ENCODE measurements at places on chromosomes 16 and 17.
A peak's percentile ranks its signal among the peaks of the same experiment; 100 is the strongest.

DNA sequence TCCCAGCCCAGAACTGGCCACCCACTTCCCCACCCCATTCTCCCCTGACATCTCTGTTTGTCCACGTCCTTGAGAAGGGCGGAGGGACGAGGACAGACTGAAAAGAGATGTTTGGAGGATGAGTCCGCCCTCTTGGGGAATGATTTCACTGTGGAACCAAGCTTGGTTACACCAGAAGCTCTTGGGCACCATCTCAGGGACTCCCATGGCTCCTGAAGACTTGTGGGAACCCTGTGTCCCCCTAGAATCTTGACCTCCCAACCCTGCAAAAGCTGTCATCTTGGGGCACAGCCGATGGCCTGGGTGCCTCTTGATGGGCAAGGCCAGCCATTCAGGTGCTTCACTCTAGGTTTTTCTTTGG is 25.9 kb upstream of the LITAF start:
- DNase-seq: no peak

DNA sequence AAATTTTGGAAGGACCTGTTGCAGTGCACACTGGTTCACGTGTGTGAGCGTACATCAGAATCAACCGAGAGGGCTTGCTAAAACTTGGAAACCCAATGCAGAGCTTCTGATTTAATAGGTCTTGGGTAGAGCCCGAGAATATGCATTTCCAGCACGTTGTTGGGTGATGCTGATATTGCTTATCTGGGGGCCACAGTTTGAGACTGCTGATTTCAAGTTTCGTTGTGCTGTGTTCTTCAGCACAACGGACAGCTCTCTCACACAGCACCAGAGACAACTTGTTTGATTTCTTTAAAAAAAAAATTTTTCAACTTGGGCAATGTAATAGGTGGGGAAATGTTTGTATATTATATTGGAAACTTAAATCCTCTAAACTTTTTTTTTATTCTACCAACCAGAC is 9.4 kb downstream of the OR4D2 start:
- no peak for DNase-seq

GRCh38 chr16:31877876-31878642 is 4.5 kb downstream of the ZNF267 start:
- no peak for DNase-seq

DNA sequence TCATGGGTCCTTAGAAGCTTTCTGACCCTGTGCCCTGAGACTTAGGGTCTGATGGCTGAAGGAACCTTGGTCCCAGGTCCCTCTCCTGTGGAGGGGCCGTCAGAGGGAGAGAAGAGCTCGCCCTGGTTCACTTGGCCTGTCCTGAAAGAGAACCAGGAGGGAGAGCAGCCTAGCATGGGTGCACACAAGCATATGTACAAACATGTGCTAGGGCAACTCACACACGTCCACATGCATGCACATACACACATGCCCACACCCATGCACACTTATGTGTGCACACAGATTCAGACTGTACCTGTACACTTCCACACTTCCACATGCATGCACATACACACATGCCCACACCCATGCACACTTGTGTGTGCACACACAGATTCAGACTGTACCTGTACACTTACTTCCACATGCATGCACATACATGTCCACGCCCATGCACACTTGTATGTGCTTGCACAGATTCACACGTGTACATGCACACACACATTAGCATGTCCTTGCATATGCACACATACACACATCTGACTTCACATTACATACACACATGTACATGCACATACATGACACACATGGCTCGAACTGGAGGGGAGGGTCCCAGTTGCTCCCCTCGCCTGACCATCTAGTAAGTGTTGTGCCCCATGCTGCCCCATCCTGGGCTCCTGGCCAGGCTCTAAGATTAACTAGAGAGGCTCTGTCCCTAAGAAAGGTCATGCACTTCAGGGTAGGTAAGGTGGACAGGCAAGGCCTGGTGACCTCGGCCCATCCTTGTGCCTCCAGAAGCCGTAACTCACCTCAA is 122.0 kb downstream of the METRNL start:
- DNase-seq: no peak

- DNase-seq: no peak
Measured at GRCh38 chr17:48756830-48757251, 28.3 kb upstream of the HOXB13 start.

GRCh38 chr17:57645950-57646665 is 99.0 kb downstream of the CCDC182 start:
- no peak for DNase-seq

- peak; percentile 76 for DNase-seq
Measured at GRCh38 chr16:67326472-67327309, at the start of the genes KCTD19 and LRRC36. Gene KCTD19 (minus strand): TSS chr16:67326741. CDS start chr16:67326707, 34 bp downstream. Gene LRRC36 (plus strand): TSS chr16:67326815. CDS start chr16:67326863, 48 bp downstream.

DNA sequence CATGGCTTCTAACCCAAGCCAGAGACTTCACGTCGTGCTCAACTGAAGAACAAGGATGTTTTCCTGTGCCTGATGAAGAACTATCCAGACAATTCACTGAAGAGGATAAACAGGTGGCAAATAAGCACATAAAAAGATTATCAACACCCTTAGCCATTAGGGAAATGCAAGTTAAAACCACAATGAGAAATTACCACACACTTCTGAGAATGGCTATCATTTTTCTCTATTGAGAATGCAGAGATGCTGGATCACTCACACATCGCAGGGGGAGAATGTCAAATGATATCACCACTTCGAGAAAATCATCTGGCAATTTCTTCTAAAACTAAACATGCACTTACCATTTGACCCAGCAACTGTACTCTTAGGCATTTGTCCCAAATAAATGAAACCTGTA is 162.8 kb downstream of the IRX3 start:
- DNase-seq: no peak

GRCh38 chr17:4004517-4005295 is 40.5 kb upstream of the ATP2A3 start:
- DNase-seq: peak; percentile 65

DNA sequence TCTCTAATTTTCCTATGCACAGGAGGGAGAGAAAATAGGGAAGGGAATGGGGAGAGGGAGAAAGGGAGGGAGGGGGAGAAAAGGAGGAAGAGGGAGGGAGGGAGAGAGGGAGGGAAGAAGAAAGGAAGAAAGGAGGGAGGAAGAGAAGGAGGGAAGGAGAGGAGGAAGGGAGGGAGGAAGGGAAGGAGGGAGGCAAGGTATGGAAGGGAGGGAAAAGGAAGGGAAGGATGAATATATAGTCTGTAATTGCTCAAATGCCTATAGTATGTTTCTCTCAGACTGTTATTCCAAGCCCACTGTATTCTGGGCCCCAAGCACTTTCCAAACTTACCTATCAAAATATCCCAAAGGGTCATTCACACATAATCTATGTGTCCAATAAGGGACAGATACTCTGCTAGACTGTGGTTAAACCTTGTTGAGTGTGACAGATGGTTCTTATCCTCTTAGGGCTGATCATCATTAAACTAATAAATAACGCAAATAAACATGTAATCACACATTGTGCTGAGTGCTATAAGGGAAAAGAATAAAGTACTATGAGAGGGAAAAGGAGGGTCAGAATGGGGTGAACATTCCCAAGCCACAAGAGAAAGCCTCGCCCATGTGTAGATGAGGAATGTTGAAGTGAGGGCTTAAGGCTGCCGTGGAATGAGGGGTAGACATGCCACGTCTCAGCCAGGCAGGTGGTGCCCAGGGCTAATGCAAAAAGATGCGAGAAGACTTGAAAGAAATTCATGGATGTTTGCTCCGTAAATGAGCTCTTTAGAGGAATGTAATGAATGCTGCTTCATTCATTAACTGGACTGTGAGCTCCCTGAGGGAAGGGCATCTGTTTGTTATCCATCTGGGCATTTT is 30.6 kb downstream of the ASIC2 start:
- no peak for DNase-seq

DNA sequence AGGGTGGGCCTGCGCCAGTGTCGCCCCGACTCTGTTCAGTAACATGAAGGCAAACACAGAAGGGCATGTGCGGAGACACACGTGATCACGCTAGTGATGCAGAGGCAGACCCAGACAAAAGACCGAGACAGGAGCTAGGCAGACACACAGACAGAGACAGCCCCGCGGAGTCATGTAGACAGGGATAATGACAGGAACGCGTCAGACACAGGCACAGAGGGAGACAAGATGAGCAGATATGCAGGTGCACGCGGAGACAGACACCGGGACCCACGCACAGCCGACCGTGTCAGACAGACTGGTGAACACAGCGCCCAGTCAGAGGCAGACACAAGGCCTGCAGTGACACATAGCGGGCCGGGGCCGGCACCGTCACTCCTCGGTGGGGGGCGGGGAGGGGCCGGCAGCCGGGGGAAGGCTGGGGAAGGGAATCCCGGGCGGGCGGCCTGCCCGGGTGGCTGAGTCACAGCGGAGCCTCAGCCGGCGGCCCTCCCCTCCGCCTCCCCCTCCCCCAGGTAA is 7.4 kb downstream of the KDM6B start:
- peak; percentile 93 for DNase-seq

- DNase-seq: no peak
Measured at GRCh38 chr16:12798846-12799245, 4.8 kb downstream of the CPPED1 start.

DNA sequence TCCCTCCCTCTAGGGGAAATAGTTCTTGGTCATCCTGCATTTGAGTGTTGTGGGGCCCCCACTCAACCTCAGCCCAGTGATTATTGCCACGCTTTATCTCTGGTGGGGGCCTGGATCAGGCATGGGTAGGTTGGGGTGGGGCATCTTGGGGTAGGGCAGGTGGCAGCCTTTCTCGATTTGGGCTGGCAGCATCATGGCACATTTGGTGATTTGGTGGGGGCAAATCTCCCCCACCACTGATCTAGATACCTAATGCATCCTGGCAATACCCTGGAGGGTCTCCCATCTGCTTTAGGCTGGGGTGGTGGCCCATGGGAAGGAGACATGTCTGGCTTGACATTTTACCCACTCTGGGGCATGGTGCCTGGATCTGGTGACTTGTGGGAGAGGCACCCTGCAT is 40.2 kb downstream of the NLRP1 start:
- no peak for DNase-seq

DNA sequence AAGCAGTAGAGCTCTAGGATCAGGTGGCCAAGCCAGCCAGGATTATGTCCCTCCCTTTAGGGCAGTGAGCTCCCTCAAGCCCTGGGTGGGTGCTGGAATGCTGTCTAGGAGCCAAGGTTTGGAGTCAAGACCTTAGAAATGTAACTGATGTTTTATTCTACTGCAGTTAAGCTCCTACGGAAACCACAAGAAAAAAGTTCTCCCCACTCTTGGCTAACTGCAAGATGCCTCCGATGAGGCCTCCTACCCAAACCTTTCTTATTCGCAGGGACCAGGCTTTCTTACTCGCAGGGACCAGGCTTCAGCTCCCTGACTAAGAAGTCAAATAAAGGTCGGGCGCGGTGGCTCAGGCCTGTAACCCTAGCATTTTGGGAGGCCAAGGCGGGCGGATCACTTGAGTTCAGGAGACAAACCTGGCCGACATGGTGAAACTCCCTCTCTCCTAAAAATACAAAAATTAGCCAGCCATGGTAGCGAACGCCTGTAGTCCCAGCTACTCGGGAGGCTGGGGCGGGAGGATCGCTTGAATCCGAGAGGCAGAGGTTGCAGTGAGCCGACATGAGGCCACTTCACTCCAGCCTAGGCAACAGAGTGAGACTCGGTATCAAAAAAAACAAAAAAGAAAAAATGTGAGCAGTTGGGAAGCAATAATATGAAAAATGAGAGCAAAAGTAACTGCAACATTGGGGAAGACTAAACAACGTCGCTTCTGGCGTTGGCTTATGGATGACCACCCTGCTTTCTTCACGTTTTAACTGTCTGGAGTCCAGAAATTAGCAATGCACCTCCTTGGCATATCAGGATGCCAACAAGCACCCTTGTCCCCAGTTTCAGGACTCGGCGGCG is 31.7 kb upstream of the ARL4D start:
- DNase-seq: no peak

DNA sequence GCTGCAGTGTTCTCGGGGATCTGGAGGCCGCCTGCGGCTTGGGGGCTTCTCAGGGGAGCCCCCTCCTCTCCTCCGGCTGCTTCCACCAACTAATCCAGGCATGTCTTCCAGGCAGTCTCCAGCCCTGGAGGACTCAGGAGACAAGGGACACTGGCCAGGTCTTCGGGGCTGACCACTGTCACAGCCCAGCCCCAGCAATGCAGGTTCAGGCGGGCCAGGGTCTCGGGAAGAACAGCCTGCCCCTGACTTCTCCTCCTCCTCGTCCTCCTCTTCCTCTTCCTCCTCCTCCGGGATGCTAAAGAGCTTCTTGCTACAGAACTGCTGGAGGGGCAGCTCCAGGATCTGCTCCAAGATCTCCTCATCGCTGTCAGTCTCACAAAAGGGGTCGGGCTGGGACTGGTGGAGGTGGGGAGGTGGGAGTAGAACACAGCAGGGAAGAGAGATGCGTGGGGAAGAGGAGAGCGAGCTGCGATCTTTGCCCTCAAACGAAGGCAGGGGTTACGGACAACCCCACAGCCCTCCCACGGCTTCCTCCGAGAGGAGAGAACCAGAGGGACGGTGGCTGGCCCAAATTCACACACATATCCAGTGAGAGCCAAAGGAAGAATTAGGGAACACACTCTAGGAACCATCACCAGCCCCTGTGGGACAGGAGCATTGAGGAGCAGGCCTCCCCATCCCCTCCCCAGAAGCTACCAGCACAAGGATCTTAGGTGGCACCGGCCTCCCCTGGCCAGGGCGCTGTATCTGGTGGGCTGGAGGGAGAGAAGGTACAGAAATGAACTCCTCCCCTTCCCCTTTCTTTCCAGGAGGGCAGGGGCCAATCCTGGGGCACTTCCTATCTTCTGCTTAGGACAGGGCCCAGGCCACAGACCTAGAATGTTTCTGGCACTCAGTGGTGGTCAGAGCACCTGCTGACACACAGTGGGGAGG is 19.3 kb downstream of the TSPOAP1 start:
- no peak for DNase-seq

GRCh38 chr16:10312784-10313724 is 72.8 kb upstream of the ATF7IP2 start:
- no peak for DNase-seq

GRCh38 chr17:77830816-77831473 is 127.6 kb upstream of the TNRC6C start:
- DNase-seq: no peak

GRCh38 chr16:78735337-78735736 is 635.9 kb downstream of the WWOX start:
- DNase-seq: no peak

GRCh38 chr16:75252049-75252864 is 833 bp upstream of the BCAR1 start:
- DNase-seq: no peak

All from activated CD4-positive, alpha-beta T cell treated with anti-CD3 and anti-CD28 coated beads, Interleukin-2, amount 50 U/mL, for 48 hours (primary cell).